ENCODE measurements at places on chromosomes 12 and 14. TPM values are rescaled to one million over a fixed set of nuclear protein-coding genes. Genes with fewer than 3 reads are reported as not detected.

Gene TAMALIN
- total RNA-seq: 3.7 TPM

Gene AQP5
- not detected for total RNA-seq

Gene CBLN3
- 1.4 TPM for total RNA-seq

Gene AQP2
- total RNA-seq: not detected

Gene CEBPE
- not detected for total RNA-seq

Gene PIWIL1
- 5.1 TPM for total RNA-seq

Gene GRIN2B
- 23.4 TPM for total RNA-seq

Gene EXOC3L4
- 6.7 TPM for total RNA-seq

Data from Caco-2 (cell line).